ENCODE measurements at places on chromosomes 1 and 21. TPM values are rescaled to one million over a fixed set of nuclear protein-coding genes. Genes with fewer than 3 reads are reported as not detected.
A peak's percentile ranks its signal among the peaks of the same experiment; 100 is the strongest.

DNA sequence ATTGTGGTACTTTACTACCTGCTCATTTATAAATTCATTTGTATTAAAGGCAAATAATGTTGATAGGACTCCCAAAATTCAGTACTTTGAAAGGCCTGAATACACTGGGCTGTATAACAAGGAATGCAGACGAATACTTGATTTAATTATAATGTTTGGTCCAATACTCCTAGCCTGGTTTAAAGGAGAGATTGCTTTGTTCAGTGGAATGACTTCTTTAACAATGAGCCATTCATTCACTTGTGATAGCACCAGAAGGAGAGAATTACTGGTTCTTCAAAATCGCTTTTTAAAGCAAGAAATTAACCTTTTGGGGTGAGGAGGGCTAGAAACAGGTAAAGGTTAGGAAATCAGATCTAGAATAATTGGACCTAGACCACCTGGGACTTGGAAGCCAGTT lies 28.3 kb upstream of the ENAH start:
- DNase-seq = no peak
- H3K4me3 ChIP-seq = no peak overlapping the region
- H3K36me3 ChIP-seq = no peaks in the 10 kb centered on the region
- no peaks in the 10 kb centered on the region for H3K4me1 ChIP-seq

DNA sequence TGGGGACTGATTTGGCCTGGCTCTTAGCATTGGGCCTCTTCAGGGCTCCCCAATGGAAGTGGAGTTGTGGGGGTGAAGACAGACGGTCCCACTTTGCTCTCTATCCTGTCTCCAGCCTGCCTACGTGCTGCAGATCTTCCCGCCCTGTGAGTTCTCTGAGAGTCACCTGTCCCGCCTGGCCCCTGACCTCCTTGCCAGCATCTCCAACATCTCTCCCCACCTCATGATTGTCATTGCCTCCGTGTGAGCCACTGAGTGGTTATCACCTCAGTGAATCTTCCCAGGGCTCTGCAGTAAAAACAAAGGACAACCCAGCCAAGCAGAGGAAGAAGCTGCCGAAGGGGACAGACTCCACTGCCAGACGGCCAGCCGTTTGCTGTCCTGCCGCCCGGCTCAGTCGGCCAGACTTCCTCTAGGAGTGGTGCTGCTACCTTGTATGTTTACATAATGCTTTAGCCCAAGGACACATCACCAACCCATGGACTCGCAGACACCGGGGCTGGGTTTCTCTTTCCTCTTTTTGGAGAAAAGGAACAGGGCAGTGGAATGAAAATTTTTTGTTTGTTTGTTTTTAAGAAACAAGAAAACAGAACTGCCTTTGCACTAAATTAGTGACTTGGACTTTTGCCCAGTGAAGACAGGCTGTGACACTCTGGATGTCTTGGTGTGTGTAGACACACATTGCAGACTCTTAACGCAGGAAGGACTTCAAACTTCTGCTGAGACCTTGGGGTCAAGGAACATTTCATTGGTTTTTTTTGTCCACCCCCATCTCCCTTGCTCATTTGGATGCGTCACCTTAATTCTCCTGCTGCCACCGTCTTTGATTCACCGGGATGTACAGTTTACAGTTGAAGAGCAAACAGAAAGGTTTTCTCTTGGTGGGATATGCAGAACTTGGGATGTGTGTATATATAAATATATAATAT lies 36.5 kb downstream of the ZBTB17 start:
- no peak overlapping the region for H3K4me3 ChIP-seq
- peaks cover 38% of the 10 kb centered on the region for H3K36me3 ChIP-seq
- H3K4me1 ChIP-seq = 0 out of 2 replicates have a peak, but pooled peaks cover 12% of the 10 kb centered on the region

DNA sequence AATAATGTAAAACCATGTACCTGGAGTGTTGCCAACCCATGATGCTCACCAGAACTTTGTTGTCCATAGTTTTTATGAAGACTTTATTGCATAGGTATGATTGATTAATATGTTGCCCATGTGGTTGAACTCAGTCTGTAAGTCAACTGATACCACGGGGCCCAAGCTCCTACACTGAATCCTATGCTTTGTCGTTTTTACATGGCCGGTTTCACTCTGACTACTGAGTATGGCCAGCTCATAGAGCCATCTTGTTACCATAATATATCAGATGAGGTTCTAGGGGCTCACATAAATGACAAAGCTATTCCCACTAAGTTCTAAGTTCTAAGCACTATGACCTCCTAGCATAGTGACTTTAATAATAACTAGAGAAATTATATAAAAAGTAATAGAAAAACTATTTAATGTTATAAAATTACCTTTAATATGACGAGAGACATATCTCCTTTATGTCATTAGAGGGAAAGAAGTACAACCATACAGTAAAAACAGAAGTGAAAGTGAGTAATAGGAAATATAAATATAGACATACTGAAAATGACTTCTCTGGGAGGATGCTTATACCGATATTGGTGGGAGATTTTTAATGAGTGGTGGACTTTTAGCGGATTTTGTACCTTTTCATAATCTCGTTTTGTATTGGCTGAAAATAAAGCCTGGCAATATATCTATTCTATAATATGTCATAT lies 983.4 kb upstream of the PRMT6 start:
- no peak for DNase-seq
- no peaks in the 10 kb centered on the region for H3K27me3 ChIP-seq
- no peak overlapping the region for H3K4me3 ChIP-seq
- H3K36me3 ChIP-seq = no peaks in the 10 kb centered on the region
- no peaks in the 10 kb centered on the region for H3K4me1 ChIP-seq
- no peak overlapping the region for H3K27ac ChIP-seq

GRCh38 chr1:95622609-95623008 lies 388.6 kb downstream of the RWDD3 start:
- H3K4me3 ChIP-seq = no peak overlapping the region
- H3K27ac ChIP-seq = no peak overlapping the region
- DNase-seq = no peak
- H3K4me1 ChIP-seq = no peaks in the 10 kb centered on the region
- no peaks in the 10 kb centered on the region for H3K36me3 ChIP-seq
- H3K27me3 ChIP-seq = peaks cover 13% of the 10 kb centered on the region

DNA sequence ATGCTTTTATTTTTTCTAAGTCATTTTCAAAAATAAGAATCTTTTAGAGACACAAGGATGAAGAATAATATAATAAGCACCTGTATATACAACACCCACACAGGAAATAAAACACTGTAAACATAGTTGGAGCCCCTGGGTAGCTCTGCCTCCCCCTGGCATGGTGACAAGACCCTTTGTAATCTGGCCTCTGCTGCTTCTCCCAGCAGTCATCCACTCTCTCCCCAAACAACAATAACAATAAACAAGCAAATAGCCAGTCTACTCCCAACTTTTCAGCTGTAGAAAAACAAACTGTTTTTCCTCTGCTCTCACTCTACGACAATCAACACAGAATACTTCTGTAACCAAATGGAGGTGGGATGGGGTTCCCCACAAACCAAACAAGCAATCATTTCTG lies 110.1 kb downstream of the CSMD2 start:
- no peaks in the 10 kb centered on the region for H3K27me3 ChIP-seq
- no peaks in the 10 kb centered on the region for H3K36me3 ChIP-seq
- H3K4me3 ChIP-seq = no peak overlapping the region
- H3K4me1 ChIP-seq = no peaks in the 10 kb centered on the region
- H3K27ac ChIP-seq = no peak overlapping the region

GRCh38 chr21:44866780-44867179 lies 6.7 kb downstream of the PTTG1IP start:
- H3K36me3 ChIP-seq = peaks cover 49% of the 10 kb centered on the region
- H3K4me3 ChIP-seq = no peak overlapping the region
- no peaks in the 10 kb centered on the region for H3K27me3 ChIP-seq
- H3K27ac ChIP-seq = no peak overlapping the region
- peak; percentile 13 for DNase-seq

DNA sequence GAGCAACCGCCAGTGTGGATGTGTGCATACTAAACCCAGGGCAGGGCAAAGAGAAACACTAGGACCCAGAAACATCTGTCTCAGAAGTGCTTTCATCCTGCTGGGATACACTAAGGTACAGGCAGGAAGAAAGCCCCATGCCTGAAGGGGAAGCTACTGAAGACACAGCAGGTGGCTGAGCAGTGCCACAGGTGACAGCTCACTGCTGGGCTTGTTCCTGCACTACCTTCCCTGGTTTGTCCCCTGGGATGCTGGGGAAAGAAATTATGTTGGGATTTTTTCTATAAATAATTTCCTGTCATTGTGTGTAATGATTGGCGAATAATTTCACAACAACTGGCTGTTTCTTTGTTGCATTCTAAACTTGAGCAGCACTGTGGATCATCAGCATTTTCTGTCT lies 245.3 kb upstream of the RAB4A start:
- DNase-seq = no peak
- no peak overlapping the region for H3K4me3 ChIP-seq
- peaks cover 6% of the 10 kb centered on the region for H3K4me1 ChIP-seq
- peaks cover 20% of the 10 kb centered on the region for H3K27me3 ChIP-seq
- H3K27ac ChIP-seq = no peak overlapping the region

- H3K36me3 ChIP-seq = no peaks in the 10 kb centered on the region
- H3K27me3 ChIP-seq = peaks cover 7% of the 10 kb centered on the region
- no peak overlapping the region for H3K27ac ChIP-seq
- no peak for DNase-seq
- H3K4me3 ChIP-seq = no peak overlapping the region
Observed at GRCh38 chr1:114339379-114339778, 171.6 kb downstream of the TRIM33 start.

DNA sequence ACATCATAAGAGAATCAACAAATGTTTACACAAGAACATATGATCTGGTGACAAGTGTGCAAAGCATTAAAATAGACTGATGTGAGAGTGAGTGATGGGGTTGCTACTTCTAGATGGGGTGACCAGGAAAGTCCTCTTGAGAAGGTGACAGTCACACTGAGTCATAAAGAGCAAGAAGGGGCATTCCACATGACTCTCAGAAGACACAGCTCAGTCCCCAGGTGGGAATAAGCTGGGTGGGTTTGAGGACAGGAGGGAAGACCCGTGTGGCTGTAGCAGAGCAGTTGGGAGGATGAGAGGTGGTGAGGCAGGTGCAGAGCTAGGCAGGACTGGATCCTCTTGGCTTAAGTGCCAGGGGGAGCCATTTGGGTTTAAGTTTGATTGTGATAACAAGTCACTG lies 53.1 kb downstream of the TNR start:
- H3K36me3 ChIP-seq = no peaks in the 10 kb centered on the region
- no peaks in the 10 kb centered on the region for H3K27me3 ChIP-seq
- no peak overlapping the region for H3K4me3 ChIP-seq
- no peak for DNase-seq
- H3K27ac ChIP-seq = no peak overlapping the region

- no peak overlapping the region for H3K4me3 ChIP-seq
- DNase-seq = no peak
- no peak overlapping the region for H3K27ac ChIP-seq
- H3K36me3 ChIP-seq = no peaks in the 10 kb centered on the region
- H3K27me3 ChIP-seq = peaks cover 99% of the 10 kb centered on the region
Observed at GRCh38 chr1:3037281-3038040, 16.2 kb downstream of the ACTRT2 start.

- H3K36me3 ChIP-seq = no peaks in the 10 kb centered on the region
- no peak overlapping the region for H3K4me3 ChIP-seq
- H3K27me3 ChIP-seq = peaks cover 18% of the 10 kb centered on the region
- peaks cover 12% of the 10 kb centered on the region for H3K4me1 ChIP-seq
Observed at GRCh38 chr1:166914111-166914510, 38.0 kb upstream of the TADA1 start.

GRCh38 chr1:220708936-220709801 lies 19.0 kb downstream of the C1orf115 start:
- H3K4me1 ChIP-seq = no peaks in the 10 kb centered on the region
- H3K4me3 ChIP-seq = no peak overlapping the region
- no peak for DNase-seq
- H3K36me3 ChIP-seq = no peaks in the 10 kb centered on the region
- no peak overlapping the region for H3K27ac ChIP-seq

GRCh38 chr1:35564037-35564883 lies 6.7 kb downstream of the NCDN start:
- peak; percentile 81 for DNase-seq
- no peak overlapping the region for H3K4me3 ChIP-seq
- no peaks in the 10 kb centered on the region for H3K27me3 ChIP-seq
- H3K4me1 ChIP-seq = peaks cover 7% of the 10 kb centered on the region

GRCh38 chr1:151638812-151639211 lies 27.0 kb downstream of the SNX27 start:
- H3K36me3 ChIP-seq = no peaks in the 10 kb centered on the region
- H3K4me3 ChIP-seq = no peak overlapping the region
- no peak overlapping the region for H3K27ac ChIP-seq
- no peaks in the 10 kb centered on the region for H3K27me3 ChIP-seq

GRCh38 chr1:154994591-154994990 lies 1.2 kb downstream of the LENEP start:
- H3K4me3 ChIP-seq = no peak overlapping the region
- H3K27me3 ChIP-seq = no peaks in the 10 kb centered on the region
- no peak for DNase-seq
- peaks cover 9% of the 10 kb centered on the region for H3K36me3 ChIP-seq

DNA sequence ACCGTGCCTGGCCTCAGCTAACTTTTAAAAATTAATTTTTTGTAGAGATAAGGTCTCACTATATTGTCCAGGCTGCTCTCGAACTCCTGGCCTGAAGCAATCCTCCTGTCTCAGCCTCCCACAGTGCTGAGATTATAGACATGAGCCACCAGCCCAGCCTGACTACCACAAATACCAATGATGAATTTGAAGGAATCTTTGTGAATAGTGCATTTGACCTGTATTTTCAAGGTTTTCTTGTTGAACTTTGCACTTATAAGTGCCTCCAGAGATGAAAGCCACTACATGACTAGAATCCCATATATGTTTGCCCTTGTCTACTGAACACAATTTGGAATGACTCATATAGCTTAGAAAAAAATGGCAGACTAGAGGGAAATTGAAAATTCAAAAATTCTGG lies 297.3 kb downstream of the NFIA start:
- H3K4me1 ChIP-seq = no peaks in the 10 kb centered on the region
- H3K27me3 ChIP-seq = no peaks in the 10 kb centered on the region
- no peak overlapping the region for H3K4me3 ChIP-seq
- no peak overlapping the region for H3K27ac ChIP-seq

- no peak overlapping the region for H3K27ac ChIP-seq
- DNase-seq = no peak
- H3K4me1 ChIP-seq = peaks cover 15% of the 10 kb centered on the region
- no peaks in the 10 kb centered on the region for H3K36me3 ChIP-seq
- no peaks in the 10 kb centered on the region for H3K27me3 ChIP-seq
Observed at GRCh38 chr1:147109762-147110161, 62.5 kb downstream of the PRKAB2 start.

- DNase-seq = peak; percentile 28
- no peak overlapping the region for H3K4me3 ChIP-seq
- H3K27me3 ChIP-seq = no peaks in the 10 kb centered on the region
- H3K27ac ChIP-seq = no peak overlapping the region
- H3K36me3 ChIP-seq = peaks cover 8% of the 10 kb centered on the region
Observed at GRCh38 chr1:93770640-93771039, 89.0 kb upstream of the BCAR3 start.

NBPF12 gene
- total RNA-seq = 8.9 TPM

DIRAS3 gene
- total RNA-seq = not detected

CFHR5 gene
- total RNA-seq = not detected

AJAP1 gene
- total RNA-seq = not detected

CATSPERE gene
- total RNA-seq = not detected

ITLN1 gene
- total RNA-seq = not detected

KRTAP19-3 gene
- not detected for total RNA-seq

OR2C3 gene
- total RNA-seq = not detected

TNFRSF1B gene
- 1.3 TPM for total RNA-seq

CEP104 gene
- total RNA-seq = 60.9 TPM

NOC2L gene
- 340 TPM for total RNA-seq
